Stimulated activated CD4-positive, alpha-beta T cell treated with anti-CD3 and anti-CD28 coated beads, Interleukin-12 subunit alpha, Interleukin-12 subunit beta, amount 100 ng/mL, for 24 hours (primary cell): ENCODE measurements at places on chromosomes 7 and 10.

GRCh38 chr10:101215397-101216206 lies 13.7 kb downstream of the LBX1 start:
- DNase-seq = no peak

DNA sequence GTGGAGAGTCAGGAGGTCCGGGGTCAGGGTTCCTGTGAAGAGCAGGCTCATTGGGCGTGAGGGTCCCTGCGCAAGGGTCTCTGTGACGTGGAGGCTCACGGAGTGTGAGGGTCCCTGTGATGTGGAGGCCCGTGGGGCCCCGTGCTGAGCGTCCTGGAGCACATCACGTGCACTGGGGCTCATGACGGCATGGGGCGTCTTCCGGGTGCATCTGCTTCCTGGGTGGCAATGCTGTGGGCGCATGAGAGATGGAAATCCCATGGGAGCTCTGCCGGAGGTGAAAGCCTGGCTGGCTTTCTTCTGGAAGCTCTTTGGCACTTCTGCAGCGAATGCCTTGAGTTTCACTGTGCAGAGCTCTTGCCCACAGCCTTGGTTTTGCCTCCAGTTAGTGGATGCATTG lies 71.4 kb downstream of the WDR37 start:
- DNase-seq = no peak

- DNase-seq = no peak
These were observed 917.0 kb upstream of the GHITM start for GRCh38 chr10:83222300-83222699.

GRCh38 chr10:119614686-119615085 lies 17.9 kb upstream of the TIAL1 start:
- DNase-seq = no peak

GRCh38 chr10:121154846-121155245 lies 303.7 kb downstream of the WDR11 start:
- no peak for DNase-seq

DNA sequence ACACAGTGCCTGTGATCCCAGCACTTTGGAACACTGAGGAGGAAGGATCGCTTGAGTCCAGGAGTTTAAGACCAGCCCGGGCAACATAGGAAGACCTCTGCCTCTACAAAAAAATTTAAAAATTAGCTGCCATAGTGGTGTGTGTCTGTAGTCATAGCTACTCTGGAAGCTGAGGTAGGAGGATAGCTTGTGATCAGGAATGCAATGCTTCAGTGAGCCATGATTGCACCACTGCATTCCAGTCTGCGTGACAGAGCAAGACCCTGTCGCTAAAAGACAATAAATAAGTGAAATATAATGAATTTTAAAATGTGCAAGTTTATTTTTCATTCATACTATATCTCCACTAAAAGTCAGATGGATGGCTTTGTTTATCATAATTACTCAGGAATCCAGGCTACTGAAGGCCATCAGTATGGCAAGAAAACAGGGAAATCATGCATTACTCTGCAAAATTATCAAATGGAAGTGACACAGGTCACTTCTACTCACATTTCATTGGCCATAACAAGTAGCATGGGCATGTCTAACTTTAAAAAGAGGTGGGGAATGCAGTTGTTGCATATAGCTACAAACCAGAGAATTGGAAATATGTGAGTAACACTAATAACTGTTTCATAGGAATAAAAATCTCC lies 32.9 kb upstream of the FAM3C start:
- no peak for DNase-seq

DNA sequence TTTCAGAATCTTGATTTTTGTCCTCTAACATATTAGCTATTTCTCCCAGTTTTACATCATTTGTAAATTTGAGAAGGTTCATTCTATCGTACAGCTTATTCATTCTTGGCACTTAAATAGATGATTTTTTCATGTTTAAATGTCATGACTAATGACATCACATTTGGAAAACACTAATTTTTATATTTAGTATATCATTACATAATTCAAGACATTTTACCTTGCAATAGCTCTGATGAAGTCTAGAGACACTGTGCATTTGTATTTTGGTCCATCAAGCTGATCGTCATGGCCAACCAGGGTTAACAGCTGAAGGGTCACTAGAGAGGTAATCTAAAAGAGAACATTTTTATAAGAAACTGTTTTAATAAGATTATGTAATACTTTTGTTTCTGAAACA lies 71.3 kb downstream of the ORC5 start:
- no peak for DNase-seq

DNA sequence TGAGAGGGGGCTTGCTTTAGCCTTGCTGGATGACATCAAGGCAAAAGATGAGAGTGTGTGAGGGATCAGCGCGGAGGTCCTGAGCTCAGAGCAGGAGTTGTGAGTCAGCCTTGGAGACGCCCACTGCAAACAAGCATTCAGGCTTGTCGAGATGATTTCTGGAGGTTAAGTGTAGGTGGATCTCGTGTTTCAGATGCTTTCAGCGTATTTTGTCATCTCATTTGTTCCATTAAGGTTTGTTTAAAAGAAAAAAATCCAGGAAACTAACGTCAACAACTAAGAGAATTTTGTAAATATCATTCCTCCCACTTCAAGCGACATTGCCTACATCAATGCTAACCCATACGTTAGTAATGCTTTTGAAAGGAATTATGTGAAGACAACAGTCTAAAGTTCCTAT lies 715.4 kb upstream of the NRP1 start:
- DNase-seq = no peak

- DNase-seq = no peak
These were observed 12.7 kb downstream of the TAS2R38 start for GRCh38 chr7:141960687-141961422.

- DNase-seq = no peak
These were observed 475.1 kb upstream of the FOXK1 start for GRCh38 chr7:4207011-4207410.

DNA sequence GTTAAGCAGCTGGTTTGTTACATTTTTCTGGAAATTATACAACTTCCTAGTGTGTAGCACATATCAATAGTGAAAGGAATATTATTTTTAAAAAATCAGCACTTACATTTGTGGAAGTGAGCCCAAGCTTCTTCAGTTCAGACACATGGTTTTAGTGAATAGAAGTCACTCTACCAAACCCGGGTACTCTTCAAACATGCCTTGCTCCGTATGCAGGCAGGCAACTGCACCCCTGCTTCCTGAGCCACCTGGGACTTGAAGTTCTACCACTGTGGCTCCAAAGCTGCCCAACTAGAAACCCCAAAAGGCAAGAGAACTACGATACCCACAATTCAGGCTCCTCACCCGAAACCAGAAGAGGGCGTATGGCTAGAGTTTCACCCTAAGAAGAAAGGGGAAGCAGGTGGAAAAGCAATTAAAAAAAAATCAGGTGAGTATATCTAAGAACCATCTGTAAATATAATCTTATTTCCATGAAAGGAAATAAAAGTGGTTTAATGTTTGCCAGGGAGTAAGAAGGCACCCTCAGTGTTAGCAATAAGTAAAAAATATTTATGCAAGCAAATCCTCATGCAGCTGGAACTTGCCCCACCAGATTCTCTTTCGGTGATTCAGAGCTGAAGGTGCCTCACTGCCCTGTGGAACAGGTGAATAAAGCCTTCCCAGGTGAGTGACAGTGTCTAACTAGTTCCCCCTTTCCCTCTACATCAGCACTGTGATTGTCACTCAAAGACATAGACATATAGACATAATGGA lies at the start of gene MACC1:
Gene MACC1 (minus strand): TSS at position 192 of the 756 bp plus-strand sequence. CDS start 55,522 bp downstream, outside the sequence.
- no peak for DNase-seq

- no peak for DNase-seq
These were observed 2.5 kb downstream of the VOPP1 start for GRCh38 chr7:55569797-55570196.

- no peak for DNase-seq
These were observed 263.4 kb downstream of the BICC1 start for GRCh38 chr10:58775960-58776567.
